Umbilical cord (tissue), 2 donors: ENCODE measurements at places on chromosomes 12 and 14.
A peak's percentile ranks its signal among the peaks of the same experiment; 100 is the strongest.

DNA sequence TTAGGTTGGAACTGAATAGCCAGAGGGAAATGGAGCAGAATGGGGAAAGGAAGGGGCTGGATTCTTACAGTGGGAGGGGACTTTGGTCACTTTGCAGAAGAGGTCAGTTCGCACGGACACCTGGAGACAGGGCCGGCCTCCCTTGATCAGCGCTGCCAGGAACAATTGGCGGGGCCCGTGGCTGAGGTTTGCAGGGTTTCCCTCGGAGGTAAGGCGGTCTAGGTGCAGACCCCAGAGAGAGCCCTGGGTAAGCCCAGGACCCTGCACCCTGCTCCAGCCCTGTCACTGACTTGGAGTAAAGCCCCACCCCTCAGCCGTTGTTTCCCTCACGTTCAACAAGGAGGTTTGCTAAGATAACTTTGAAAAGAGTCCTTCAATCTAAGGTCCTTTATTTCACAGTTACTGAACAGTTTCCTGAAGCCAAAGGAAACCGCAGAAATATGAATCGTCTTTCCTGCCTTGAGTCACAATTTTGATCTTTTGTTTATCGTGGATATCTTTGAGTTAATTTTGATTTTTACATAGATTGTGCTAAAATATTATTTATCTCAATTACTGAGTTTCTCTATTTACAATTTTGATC is 231.4 kb upstream of the RTL1 start:
- no peak for DNase-seq

GRCh38 chr12:39682689-39683477 is 63.3 kb upstream of the ABCD2 start:
- DNase-seq = no peak

GRCh38 chr14:89029961-89030694 is 205.7 kb downstream of the TTC8 start:
- DNase-seq = no peak

- no peak for DNase-seq
These were observed 62.3 kb upstream of the PTCSC3 start for GRCh38 chr14:36238666-36239363.

DNA sequence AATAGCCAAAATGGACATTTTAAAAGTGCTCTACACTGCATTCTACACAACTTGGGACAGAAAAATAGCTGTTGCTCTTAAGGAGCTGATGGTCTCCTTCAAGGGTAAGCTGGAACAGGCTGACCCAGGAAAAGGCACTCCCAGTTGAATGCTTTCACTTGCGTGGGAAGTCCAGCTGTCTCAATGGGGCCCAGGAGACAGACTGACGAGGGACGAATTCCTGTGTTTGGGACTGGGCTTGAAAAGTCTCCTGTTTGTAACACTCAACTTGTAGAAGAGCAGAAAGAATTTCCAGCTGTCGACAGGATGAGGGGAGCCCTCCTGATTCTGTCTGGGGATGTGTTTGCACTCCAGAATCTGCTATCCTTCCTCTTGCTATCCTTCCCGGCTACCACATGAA is 180.8 kb downstream of the ZFP36L1 start:
- no peak for DNase-seq

GRCh38 chr12:100453951-100454350 is 19.7 kb upstream of the NR1H4 start:
- DNase-seq = no peak

GRCh38 chr14:24364841-24365240 is 3.1 kb upstream of the NFATC4 start:
- DNase-seq = no peak

DNA sequence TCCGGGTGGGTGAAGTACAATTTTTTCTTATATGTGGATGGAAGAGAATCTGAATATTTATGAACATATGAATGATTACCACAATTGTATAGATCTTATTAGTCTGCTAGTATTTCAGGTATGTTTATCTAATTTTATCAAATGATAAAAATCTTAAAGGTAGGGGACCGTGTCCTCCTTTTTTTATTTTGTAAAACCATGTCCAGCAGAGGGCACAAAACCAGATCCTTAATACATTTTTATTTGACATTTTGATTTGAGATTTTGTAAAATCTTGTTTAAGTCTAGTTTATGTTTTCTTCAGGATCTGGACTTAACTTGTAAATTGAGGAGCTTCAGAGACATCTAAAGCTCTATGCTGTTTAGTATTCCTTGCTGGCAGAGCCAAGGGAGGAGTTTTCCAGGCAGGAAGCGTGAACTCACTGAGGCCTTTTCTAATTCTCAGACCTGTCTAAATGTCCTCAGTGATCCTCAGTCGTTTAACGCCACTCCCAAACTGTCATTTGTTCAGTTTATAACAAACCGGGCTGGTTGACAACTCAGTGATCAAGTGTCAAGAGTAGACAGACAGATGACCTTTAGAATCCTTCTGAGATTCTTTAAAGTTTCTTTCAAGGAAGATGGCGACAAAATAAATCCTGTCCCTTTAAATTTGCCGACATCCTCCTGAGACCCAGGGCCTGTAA is 263.9 kb downstream of the KTN1 start:
- DNase-seq = peak; percentile 39

DNA sequence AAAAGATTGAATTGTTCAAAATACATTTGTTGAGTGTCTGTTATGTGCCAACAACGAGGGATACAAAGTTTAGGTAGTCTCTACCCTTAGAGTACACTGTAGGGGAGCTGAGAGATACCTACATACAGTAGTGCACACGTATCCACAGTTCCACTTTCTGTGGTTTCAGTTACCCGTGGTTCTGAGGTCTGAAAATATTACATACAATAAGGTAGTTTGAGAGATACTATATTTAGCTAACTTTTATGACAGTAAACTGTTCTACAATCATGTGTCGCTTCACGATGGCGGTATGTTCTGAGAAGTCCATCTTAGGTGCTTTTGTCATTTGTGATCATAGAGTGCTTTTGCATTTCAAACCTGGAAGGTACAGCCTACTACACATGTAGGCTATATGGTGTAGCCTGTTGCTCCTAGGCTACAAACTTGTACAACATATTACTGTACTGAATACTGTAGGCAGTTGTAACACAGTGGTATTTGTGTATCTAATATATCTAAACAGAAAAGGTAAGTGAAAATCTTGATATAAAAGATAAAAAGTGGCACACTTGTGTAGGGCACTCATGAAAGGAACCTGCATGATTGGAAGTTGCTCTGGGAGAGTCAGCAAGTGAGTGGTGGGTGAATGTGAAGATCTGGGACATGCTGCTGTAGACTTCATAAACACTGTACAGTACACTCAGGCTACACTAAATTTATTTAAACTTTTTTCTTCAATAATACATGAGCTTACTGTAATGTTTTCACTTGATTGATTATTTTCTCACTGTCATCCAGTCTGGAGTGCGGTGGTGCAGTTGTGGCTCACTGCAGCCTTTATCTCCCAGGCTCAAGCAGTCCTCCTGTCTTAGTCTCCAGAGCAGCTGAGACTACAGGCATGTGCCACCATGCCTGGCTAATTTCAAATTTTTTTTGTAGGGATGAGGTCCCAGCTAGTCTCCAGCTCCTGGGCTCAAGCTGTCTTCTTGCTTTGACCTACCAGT is 4.0 kb downstream of the CPSF6 start:
- DNase-seq = no peak

GRCh38 chr14:99946652-99947489 is 118.4 kb upstream of the EVL start:
- DNase-seq = no peak

DNA sequence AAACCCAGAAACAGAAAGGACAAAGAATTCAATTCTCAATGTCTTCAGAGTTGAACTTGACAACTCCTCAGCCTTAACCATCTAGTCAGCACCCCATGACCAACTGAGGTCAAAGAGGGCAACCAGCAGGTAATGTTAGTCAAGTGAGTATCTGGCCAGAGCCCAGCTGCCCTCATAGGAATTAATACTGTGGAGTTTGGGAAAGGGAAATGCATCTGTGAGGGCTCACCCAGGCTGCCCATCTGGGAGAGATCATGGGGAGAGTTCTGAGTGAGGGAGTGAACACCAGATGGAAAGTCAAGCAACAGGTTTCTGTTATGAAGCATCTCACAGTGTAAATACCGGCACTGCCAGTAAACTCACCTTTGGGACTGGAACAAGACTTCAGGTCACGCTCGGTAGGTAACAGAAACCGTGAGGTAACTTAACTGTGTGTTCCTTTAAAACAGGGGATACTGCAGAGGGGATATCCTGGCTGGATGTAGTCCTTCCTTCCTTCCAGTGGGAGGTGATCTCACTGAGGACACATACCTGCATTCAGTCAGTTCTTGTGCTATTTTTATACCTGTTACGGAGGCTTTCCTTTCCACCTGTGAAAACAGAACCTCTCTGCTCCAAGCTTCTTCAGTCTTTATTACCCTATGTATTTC is 94.4 kb downstream of the DAD1 start:
- no peak for DNase-seq

GRCh38 chr12:105740369-105740768 is 398.4 kb downstream of the NUAK1 start:
- no peak for DNase-seq

- no peak for DNase-seq
These were observed 18.7 kb upstream of the CREBL2 start for GRCh38 chr12:12592930-12593329.

DNA sequence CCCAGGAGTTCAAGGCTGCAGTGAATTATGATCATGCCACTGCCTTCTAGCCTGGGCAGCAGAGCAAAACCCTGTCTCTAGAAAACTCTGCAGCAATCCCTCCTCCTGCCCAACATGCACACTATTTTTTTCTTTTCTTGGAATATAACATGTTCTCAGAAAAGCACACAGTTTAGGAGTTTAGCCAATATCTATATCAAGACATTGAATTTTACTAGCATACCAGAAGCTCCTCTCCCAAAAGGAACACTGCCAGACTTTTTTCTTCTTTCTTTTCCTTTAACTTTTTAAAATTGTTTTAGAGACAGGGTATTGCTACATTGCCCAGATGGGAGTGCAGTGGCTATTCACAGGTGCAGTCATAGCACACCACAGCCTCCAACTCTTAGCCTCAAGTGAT is 107.1 kb upstream of the AEBP2 start:
- DNase-seq = peak; percentile 52

- no peak for DNase-seq
These were observed 144.8 kb downstream of the PIWIL1 start for GRCh38 chr12:130482448-130482847.

DNA sequence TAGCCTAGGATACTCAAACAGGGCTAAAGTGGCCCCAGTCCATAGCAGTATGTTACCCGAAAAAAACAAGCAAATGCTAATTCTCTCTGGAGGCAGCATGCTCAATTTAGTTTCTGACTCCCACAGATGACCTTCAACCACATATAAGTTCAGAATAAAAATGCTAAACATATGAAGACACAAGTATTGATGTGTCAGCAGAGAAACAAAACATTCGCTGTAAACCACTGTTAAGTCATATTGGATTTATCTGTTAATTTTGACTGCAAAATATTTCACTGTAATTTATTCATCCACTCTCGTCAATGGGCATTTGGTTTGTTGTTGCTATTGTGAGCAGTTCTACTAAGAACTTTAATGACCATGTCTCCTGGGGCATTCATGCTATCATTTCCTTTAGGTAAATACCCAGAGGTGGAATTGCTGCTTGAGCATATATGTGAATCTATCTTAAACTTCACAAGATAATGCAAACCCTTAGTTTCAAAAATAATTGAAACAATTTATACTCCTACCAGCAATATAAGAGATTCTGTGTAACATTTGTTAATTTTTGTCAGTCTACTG is 36.5 kb downstream of the WBP11 start:
- no peak for DNase-seq

DNA sequence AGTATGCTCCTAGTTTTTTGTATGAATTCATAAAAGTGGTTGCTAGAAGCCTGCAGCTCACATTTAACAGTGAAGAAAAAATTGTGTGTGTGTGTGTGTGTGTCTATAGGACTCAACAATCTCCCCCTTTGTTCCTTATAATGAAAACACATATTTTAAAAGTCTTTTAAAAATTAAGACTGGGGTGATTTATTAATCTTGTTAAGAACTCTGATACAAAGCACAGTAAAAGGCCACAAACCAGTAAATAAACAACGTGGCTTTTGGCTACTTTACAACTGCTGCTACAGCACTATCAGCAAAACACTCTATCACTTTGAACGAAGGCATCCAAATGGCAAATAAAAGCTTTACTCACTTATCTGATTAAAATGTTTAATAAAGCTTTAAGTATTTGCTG is 594 bp upstream of the VCPKMT start:
- no peak for DNase-seq

GRCh38 chr12:64077922-64078321 is 144.2 kb downstream of the KICS2 start:
- no peak for DNase-seq

DNA sequence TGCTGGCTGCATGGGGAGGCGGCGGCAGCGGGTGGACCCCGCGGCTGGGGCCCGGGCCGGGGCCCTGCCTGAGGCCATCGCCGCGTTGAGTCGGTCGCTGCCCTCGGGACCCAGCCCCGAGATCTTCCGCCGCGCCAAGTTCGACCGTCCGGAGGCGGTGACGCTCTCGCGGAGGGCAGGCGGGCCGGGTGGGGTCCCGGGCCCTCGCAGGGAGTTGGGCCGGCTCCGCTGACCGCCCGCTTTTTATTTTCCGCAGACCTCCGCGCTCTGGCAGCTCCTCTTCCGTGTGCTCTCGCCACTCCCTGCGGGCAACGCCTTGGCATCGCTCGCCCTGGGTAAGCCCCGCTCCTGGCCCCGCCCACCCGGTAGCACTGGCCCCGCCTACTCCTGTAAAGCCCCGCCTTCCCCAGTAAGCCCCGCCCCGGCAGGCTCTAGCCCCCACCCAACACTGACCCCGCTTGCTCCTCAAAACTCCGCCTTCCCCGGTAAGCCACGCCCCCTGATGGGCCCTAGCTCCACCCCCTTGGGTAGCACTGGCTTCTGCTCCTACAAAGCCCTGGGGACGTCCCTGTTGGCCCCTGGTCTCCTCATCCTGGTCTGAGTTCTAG is 424 bp downstream of the TEDC1 start:
- DNase-seq = no peak

DNA sequence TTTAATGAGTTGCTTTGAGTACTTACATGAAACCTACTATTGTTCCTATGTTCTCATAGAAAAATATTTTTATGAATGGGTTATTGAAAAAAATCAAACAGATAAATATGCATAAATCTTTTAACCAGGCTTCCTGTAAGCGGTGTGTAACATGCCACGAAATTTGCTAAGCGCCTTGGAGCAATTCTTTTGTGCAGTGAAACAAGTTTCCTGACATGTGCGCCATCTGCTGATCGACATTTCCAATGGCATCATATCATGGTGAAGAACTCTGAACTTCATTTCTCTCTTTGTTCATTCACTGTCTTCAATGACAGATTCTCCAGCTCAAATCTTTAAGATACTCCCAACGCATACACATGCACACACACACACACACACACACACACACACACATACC is 145.6 kb upstream of the NAV3 start:
- peak; percentile 83 for DNase-seq

GRCh38 chr14:100988011-100988410 is 84.5 kb upstream of the RTL1 start:
- DNase-seq = no peak

- no peak for DNase-seq
These were observed 465.8 kb downstream of the APAF1 start for GRCh38 chr12:99110868-99111267.

GRCh38 chr12:701896-702539 is 38.8 kb upstream of the NINJ2 start:
- DNase-seq = no peak
